ENCODE measurements at places on chromosomes 12 and 14.

GRCh38 chr12:31321897-31322228, 4.1 kb downstream of the SINHCAF start:
- DNase-seq = no peak

GRCh38 chr12:124481772-124482566, 85.4 kb downstream of the NCOR2 start:
- DNase-seq = no peak

DNA sequence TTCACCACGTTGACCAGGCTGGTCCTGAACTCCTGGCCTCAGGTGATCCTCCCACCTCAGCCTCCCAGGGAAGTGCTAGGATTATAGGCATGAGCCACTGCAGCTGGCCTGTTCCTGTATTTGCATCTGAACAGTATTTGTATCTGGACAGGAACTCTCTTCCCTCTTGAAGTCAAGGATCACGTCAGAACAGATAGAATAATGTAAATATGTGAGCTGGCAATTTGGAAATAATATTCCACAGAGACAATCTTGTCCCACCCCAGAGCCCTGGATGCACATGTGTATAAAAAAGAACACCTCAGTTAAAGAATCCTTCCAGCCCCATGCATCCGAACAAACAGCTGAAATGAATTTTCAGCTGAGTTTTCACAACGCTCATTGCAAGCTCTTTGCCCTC, 118.3 kb downstream of the VEZT start:
- DNase-seq = no peak

DNA sequence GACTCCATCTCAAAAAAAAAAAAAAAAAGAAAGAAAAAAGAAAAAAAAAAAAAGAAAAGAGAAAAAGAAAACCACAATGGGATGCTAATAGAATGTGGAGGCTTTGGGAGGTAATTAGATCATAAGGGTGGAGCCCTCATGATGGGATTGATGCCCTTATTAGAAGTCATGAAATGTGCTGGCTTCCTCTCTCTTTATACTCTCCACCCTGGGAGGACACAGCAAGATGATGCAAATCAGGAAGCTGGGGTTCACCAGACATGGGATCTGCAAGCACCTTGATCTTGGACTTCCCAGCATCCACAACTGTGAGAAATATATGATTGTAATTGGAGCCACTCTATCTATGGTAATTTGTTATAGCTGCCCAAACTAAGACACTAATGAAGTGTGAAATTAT, 13.4 kb upstream of the DRAM1 start:
- DNase-seq = no peak

DNA sequence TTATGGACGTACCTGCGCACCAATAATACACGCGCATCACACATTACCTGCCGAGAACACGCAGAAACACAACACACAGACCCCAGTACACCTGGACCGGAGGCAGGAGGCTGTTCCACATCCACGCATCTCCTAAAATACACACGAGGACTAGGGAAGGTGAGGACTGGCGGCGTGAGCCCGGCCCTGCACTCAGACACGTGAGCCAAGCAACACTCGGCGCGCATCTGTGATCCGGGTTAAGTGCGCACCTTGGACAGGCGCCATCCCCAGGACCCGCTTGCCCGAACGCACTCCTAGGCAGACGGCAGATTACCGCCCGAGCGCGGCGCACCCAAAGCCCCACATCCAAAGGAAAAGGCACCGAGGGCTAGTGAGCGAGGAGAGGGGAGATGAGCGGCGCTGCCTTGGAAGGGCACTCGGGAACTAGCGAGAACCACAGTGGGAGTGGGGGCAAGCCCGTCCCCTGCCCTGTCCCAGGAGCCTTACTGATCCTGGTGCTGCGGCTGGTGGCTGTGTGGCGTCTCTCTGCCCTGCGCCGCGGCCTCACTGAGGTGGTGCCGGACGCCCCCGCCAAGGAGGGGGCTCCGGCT, 417 bp downstream of the GLS2 start:
- peak; percentile 75 for DNase-seq

DNA sequence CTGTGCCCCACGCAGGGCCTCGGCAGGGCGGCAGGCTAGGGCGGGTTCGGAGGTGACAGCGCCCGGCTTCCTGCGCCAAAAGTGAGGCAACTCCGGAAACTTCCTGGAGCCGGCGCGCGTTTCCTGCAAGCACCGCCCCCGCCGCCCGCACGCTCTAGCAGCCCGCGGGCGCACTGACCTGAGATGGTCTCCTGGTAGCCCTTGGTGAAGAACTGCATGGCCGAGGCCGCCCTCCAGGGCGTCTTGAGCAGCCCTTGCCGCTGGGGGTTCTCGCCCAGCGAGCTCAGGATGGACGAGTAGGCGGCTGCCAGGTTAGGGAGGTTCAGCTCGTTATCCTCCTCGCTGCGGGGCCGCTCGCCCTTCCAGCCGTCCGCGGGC, 494 bp downstream of the GCH1 start:
- peak; percentile 82 for DNase-seq

- peak; percentile 31 for DNase-seq
Observed at GRCh38 chr14:101072945-101073597, 169.5 kb upstream of the RTL1 start.

- DNase-seq = no peak
Observed at GRCh38 chr12:45259675-45260074, 43.8 kb downstream of the ANO6 start.

GRCh38 chr14:92974541-92975345, 51.8 kb downstream of the CHGA start:
- no peak for DNase-seq

GRCh38 chr12:121637231-121637914, 11.0 kb downstream of the ORAI1 start:
- peak; percentile 43 for DNase-seq

DNA sequence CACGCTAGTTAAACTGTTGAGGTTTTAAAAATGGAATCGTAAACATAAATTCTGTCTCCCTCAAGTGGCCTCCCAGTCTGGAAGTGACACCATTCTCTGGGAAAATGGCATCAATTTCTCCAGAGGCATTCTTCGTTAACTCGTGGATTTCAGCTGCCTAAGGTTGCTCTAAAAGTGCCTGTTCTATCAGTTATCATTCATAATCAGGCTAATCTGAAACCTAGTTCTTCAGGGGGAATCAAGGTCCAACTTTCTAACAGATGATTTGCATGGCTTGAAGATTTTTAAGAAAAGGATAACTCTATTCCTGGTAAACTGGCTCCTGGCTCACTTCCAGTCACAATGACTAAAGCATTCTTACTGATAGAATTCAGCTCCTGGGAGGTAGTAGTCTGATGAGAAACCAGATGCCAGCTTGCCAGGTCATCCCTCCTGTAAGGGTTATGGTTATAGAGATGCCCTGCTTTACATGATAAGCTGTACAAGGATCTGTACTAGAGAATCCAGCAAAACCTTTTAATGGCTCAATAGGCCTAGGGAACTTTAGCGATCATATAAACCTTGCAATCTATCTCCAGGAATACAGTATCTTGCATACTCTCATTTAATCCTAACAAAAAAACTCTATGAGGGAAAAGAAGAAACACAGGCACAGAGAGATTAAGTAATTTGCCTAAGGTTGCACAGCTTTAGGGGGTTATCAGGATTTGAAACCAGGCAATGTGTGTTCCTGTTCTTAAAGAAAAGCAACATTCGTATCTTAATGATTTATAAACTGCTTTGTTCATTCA, 1.5 kb downstream of the L3HYPDH start:
- no peak for DNase-seq

GRCh38 chr14:74886001-74886400, 4.3 kb downstream of the DLST start:
- no peak for DNase-seq

- DNase-seq = no peak
Observed at GRCh38 chr12:14264316-14264715, 101.2 kb upstream of the ATF7IP start.

GRCh38 chr14:76019676-76020075, 34.1 kb downstream of the IFT43 start:
- no peak for DNase-seq

DNA sequence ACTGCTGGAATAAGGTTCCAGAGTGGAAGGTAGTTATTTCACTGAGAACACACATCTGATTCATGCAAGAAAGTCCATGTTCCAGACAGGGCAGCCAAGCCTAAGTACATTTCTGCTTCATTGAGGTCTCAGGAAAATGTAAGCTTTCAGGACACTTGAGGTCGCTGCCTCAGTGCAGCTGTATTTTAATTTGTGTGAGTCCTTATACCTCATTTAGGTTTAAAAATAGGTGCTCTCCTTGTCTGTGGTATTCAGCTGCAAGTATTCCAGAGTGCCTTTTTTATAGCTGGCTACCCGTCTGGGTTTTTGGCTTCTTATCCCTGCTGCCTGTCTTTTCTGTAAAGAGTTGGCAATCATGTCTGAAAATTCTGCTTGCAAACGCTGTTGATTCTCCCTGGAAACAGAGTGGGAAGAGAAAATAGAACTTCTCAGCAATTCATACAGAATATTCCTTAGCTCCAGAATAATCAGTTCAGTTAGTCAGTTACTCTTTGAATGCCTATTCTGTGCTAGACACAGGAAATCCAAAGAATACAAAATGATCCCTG, 45.3 kb upstream of the PLBD1 start:
- DNase-seq = no peak

DNA sequence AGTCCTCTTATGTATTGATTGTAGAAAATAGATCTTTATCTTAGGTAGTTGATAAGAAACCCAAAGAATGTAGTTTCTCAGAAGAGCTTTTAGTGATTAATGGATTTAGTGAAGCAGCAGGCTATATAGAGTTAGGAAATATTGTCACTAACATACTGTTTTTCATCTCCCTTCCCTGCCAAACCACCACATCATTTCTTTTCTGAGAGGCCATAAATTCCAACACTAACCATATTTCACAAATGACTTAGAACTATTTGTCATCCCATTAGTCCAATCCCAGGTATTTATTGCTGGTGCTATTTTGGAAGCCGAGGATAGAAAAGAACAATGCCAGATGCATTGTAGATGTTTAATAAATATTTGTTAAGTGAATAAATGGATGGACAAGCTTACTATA, 185.7 kb downstream of the KICS2 start:
- DNase-seq = no peak

GRCh38 chr12:116520801-116521471, 38.2 kb upstream of the MAP1LC3B2 start:
- DNase-seq = no peak

DNA sequence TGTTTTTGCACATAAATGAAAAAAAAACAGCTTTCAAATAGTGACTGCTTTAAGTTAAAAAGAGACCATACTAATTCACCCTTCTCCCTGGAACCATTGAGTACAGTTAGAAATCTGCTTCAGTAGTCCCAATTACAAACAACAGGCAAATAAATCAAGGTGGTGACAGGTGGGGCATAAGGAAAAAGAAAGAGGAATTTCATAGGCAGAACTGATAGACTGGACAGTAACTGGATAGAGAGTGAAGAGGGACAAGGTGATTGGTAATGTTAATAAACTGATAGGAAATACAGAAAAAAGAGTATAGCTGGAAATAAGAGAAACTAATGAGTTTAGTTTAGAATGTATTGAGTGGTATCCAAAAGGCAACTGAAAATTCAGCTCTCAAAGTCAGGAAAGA, 56.0 kb downstream of the SLC41A2 start:
- no peak for DNase-seq

DNA sequence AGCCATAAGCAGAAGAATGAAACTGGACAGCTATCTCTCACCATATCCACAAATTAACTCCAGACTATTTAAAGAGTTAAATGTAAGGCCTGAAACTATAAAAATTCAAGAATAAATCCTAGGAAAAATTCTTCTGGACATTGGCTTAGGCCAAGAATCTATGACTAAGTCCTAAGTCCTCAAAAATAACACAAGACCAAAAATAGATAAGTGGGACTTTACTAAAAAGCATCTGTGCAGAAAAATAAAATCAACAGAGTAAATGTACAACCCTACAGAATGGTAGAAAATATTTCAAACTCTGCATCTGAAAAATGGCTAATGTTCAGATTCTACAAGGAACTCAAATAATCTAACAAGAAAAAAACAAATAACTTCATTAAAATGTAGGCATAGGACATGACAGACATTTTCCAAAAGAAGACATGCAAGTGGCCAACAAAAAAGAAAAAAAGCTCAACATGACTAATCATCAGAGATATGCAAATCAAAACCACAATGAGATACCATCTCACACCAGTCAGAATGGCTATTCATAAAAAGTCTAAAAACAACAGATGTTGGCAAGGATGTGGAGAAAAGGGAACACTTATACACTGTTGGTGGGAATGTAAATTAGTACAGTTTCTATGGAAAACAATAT, 61.0 kb upstream of the PPFIA2 start:
- DNase-seq = no peak

DNA sequence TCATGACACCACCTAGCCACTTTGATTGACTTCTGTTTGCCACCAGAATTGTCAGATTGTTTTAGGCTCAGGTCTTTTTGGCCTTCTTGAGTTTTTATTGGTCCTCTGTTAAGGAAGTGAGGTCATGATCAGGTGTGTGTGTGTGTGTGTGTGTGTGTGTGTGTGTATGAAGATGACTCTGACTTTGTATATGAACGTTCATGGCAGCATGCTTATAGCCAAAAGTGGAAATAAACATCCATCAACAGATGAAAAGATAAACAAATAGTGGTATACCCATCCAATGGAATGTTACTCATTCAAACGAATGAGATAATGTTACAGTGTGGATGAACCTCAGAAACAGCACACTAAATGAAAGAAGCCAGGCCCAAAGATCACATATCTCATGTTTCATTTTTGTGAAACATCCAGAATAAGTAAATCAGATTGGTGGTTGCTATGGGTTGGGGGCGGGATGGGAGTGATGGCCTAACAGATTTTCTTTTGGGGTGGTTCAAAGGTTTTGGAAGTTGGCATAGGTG, 258.6 kb downstream of the KTN1 start:
- no peak for DNase-seq

GRCh38 chr14:29637411-29637810, 290.2 kb downstream of the PRKD1 start:
- DNase-seq = peak; percentile 83

DNA sequence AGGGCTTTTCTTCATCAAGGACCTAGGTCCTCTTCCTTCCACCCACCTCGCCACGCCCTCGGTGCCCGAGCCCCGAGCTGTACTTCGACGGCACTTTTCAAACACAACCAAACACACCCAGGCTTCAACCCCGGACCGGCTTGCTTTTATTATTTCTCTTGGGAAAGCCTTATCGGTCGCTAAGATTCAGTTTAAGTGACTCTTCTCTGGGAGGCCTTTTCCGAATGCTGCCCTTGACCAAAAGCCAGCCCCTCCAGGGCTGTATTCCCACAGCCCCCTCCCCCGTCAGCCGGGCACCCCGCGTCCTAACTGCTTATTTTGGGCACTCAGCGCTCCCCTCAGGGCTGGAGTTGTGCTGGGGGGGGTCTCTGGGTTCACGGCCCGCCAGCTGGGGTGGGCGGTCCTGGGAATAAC, 644 bp upstream of the PPP4R4 start:
- no peak for DNase-seq

GRCh38 chr14:31994391-31995033, 82.6 kb upstream of the ARHGAP5 start:
- DNase-seq = no peak

Data from stomach (tissue), 19 donors.